ENCODE measurements at places on chromosomes 1 and 21.

DNA sequence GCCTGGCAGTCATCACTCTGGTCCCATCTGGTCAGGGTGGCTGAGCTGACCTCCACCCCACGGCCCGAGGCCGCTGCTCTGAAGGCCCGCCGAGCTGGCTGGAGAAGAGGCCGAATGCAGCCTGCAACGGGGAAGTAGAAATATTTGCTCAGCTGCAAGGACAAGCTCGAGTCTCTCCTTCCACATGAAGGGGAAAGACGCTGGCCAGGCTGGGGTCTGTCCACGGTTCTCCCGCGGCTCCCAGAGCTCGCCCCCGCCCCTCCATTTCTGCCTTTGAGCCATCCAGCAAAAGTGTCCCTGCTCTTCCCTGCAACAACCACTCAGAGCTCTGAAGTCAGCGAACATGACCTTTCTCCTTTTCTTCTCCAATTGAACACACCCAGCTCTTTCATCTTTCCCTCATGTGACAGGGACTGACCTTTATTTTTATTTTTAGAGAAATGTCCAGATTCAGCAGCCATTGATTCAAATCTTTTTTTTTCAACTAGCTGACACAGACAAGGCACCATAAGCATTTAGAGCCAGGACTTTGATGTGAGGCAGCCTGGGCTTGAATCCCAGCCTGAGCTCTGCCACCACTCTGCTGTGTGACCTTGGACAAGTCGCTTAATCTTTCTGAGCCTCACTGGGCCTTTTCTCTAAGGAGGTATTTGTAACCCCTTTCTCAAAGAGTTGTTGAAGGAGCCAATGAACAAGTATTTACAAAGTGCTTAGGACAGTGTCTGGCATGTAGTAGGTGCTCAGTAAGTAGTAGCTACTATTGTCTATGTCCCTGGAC is 149.3 kb upstream of the WNT4 start:
- DNase-seq, result no peak

GRCh38 chr1:214321705-214322453 is 40.9 kb downstream of the SMYD2 start:
- no peak for DNase-seq

DNA sequence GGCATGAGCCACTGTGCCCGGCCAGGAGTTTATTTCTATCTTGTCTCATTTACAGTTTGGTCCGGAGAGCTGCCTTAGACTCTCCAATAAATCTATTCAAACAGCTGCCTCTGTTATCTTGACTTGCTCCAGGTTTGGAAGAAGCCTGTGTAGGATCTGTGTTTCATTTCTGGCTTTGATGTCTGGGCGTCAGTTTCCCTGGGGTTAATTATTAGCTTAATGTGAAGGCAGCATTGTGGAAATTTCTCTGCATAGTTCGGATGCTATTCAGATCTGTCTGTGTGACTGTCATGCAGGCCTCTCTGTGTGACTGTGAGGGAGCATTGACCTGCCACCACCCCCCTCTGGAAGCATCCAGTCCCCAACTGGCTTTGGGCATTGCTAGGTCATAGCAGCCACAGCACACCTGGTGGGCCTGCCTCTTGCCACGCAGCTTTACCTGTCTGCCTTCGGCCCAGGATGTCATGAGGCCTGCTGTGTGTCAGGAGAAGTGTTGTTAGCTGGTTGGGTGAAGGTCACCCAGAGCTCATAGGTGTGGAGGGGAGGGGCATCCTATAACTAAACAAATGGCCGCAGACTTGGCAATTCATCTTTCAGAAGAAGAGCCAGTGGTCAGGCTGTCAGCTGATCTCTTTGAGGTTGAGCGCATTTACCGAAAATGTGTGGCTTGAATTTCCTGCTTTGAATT is 9.8 kb downstream of the IFNGR2 start:
- no peak for DNase-seq

- DNase-seq, result no peak
Measured at GRCh38 chr1:102852613-102853012, 255.7 kb downstream of the COL11A1 start.

DNA sequence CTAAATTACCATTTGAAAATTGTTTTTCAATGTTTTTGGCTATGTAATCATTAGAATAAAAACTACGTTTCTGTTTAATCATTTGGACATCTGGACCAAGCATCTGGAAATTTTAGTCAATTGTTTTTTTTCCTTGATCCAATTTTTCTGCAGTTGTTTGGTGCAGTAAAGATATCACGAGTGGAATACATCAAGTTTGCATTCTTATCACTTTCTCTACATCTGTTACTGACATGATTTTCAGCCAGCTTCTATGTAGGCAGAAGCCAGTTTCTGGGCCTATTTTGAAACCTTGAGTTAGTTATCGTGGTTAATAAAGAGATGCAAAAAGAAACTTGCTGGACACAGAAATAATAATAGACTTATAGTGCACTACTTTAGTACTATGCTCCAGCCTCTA is 277.9 kb upstream of the ADAMTS5 start:
- no peak for DNase-seq

DNA sequence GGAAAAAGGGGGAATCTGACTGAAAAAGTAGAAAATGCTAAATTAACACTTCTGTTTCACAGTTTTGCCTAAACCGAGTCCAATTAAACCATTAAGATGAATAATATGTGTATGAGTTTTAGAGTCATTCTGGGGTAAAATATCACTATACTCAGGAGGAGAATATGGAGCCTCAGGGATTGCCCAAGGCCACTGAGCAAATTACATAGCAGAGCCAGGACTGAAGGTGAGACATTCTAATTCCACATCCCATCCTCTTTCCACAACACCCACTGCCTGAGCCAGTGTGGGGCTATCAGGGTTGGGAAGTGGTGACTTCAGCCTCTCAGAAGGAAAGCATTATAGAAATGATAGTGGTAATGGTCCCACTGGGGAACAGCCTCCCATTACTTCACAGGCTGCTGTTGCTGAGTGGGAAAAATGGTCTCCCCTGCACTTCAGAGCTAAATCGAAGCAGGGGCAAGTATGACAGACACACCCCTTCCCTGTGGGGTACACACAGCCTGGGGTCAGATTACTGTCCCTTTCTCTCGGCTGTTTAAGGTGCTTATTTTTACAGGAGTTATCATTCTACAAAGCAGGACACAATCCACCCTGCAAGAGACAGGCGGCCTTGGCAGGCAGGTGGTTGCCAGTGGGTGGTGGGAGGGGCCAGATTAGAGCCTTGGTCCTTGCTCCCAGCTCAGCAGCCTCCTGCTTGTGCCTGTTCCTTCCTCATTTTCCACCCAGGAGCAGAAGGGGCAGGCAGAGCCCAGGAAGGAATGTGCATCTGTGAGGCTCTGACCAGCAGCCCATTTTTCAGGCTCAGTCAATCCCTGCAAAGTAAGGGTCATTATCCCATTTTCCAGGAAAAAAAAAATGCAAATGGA is 9.5 kb upstream of the BCAR3 start:
- DNase-seq, result peak; percentile 83

GRCh38 chr1:17849216-17849615 is 94.1 kb downstream of the ACTL8 start:
- no peak for DNase-seq

DNA sequence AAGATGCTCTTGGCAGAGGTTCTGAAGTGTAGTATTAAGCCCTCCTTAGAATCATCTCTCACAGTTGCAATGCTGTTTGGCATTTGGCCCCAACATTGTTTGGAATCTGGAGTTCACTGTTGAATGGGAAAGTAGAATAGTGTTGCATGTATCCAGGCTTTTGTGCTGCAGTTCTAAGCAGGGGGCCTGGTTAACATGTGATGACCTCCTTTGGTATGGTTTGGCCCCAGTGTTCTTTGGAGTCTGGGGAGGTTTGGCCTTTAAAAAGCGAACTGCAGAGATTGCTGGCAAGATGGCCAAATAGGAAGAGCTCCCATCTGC is 61.8 kb upstream of the PLD5 start:
- no peak for DNase-seq

- no peak for DNase-seq
Measured at GRCh38 chr1:185305419-185305818, 11.6 kb downstream of the IVNS1ABP start.

Data from WERI-Rb-1 (cell line).